ENCODE measurements at places on chromosomes 13 and 19. TPM values are rescaled to one million over a fixed set of nuclear protein-coding genes. Genes with fewer than 3 reads are reported as not detected.

- DNase-seq, result no peak
These were observed 26.0 kb upstream of the SLC7A10 start for GRCh38 chr19:33251526-33252090.

DNA sequence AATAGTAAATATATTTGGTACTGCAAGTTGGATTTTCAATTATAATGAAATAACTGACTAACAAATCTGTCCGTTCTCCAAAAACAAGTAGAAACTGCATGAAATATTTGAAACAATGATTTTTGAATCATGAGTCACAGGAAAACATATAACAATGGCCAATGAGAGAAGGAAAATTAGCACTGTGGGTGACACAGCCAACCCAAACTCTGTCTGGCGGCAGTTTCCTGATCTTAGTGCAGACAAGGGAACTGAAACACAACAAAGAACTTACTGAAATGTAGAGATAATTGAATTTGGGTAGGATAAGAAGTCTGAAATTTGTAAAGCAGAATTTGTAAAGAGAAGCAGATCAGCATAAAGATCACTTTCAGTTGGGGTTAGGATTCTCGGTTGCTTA, 2743.3 kb upstream of the PCDH20 start:
- DNase-seq, result no peak

DNA sequence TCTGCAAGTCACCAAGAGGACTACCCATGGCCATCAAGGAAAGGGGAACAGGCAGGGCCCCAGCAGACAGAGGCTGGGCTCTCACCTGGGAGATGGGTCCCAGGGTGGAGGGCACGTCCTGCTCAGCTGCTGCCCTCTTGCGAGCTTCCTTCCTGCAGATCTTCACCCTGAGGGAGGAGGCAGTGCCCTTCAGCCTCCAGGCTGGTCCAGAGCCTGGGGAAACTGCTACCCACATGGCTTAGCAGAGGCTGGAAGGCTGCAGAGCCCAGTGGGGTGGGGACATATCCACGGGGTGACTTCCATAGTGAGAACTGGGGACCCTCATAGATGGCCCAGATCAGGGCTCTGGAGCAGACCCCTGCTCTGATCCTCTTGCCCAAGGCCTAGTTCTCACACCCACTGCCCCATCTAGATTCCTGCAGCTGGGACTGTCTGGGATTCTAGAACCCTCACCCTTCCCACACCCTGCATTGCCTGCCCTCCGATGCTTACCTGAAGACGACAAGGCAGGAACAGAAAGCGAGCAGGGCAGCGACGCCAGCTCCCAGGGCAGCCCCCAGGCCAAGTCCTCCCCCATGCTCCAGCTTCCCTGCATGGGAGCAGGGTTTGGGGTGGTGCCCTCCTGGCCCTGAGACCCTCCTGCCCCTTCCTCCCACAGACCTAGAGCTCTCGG, 9.0 kb downstream of the SIGLEC11 start:
- no peak for DNase-seq

DNA sequence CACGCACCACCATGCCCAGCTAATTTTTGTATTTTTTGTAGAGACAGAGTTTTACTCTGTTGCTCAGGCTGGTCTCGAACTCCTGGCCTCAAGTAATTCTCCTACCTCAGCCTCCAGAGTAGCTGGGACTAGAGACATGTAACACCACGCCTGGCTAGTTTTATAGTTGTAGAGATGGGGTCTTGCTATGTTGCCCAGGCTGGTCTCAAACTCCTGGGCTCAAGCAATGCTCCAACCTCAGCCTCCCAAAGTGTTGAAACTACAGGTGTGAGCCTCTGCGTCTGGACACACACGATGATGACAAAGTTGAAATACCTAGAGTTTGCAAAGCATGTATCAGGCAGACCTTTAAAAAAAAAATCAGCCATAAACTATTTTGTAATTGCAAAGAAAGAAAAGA, 4.6 kb upstream of the PTOV1 start:
- no peak for DNase-seq

DNA sequence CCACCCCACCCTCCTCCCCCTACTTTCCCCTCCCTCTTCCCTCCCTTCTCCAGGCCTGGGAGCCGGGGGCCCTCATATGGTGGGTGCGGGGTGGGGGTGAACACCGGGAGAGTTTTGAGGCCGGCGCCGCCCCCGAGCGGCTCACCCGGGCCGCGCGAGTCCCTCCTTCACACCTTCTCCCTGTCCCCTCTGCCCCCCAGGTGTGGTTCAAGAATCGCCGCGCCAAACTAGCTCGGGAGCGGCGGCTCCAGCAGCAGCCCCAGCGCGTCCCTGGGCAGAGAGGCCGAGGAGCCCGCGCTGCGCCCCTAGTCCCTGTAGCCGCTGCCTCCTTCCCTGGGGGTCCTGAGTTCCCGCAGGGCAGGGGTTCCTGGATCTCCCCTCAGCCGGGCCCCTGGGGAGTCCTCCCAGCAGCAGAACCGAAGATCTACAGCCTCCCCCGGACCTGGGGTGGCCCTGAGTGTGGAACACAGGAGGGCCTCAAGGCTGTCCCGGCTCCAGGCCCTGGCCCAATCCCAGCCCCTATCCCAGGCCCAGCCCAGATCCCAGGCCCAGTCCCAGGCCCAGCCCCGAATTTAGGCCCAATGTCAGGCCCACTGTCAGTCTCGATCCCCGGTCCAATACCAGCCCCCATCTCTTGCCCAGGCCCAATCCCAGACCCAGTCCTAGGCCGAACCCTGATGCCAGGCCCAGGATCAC, 1.7 kb downstream of the TPRX2 start:
- no peak for DNase-seq

- no peak for DNase-seq
These were observed 45.8 kb downstream of the VWA8 start for GRCh38 chr13:41915081-41915480.

DNA sequence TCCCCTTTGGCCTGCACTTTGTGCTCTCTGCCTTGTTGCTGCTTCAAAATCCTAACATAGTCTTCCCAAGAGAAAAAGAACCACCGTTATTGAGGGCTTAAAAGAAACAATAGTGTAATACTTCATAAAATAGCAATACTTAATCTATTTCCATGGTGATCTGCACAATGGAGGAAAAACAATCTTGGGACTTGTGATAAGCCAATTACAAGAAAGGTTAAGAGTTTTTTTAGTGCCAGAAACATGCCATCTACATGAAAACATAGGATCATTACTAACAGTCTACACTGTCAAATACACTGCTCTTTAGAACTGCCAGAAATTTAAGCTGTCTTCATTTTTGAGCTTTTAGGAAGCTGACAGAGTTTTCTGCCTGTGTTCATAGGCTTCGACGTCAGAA, 54.1 kb upstream of the MAB21L1 start:
- no peak for DNase-seq

DNA sequence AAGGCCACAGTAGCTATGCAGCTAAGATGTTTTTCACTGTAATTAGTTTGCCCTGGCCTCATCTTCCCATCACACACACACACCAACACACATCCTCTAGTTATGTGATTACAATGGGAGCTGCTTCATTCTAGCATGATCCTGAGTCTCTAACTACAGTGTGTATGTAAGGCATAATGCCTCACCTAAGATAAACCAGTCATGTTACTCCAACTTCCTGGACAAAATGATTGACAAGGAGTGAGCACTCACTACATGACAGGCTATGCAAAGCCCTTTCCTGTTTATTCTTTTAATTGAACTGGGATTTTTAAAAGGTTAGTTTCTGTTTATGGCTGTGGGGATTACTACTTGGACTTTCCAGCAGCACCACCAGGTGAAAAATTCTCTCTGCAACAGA, 400.8 kb upstream of the ATXN8OS start:
- no peak for DNase-seq

- DNase-seq, result no peak
These were observed 19.0 kb upstream of the ZNF566 start for GRCh38 chr19:36508325-36508724.

DNA sequence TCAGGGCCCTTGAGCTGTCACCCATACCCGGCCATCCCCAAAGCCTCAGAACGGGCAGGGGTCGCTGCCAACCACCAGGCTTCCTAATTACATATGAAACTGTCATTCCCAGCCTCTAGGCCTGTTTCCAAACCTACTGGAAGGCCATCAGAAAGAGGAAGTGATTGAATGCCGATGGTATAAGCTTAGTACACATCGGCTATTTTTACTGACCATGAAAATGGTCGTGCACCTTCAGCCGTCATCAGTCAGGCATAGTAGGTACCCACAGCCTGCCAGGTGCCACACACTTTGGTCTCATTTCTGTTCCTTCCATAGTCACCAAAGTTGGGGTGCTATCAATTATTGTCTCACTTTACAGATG, 10.2 kb downstream of the KRI1 start:
- DNase-seq, result no peak

DNA sequence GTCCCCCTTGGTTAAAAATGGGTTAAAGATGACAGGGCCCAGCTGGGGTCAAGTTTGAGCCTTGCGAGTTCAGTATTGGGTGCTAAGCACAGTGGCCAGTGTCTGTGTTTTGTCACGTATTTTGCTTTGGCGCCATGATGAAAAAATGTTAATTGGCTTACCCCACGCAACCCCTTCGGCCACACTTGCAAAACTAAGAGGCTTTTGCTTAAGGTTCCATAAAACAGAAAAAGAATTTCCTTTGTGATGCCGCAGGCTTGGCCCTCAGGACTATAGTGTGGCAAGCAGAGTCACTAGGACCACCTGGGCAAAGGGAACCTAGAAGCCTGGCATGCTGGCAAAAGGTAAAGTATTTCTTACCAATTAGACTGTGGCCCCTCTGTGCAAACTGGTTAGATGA, 20.7 kb downstream of the DPRX start:
- no peak for DNase-seq

The IGFL1 gene
- not detected for total RNA-seq

The FFAR3 gene
- not detected for total RNA-seq

The RNF17 gene
- total RNA-seq, result not detected

The ZNF45 gene
- total RNA-seq, result 2.9 TPM

The TMEM150B gene
- total RNA-seq, result 3.3 TPM

The GNA15 gene
- total RNA-seq, result 1.2 TPM

The SARS2 gene
- 12.1 TPM for total RNA-seq

The SRRM5 gene
- not detected for total RNA-seq

The SMAD9 gene
- total RNA-seq, result 3.7 TPM

The NALCN gene
- total RNA-seq, result not detected

The NLRP5 gene
- total RNA-seq, result not detected

All from gastrocnemius medialis (tissue), 4 donors.